Activated naive CD8-positive, alpha-beta T cell treated with anti-CD3 and anti-CD28 coated beads, Interleukin-2, amount 50 U/mL, for 24 hours (primary cell): ENCODE measurements at places on chromosomes 3 and 15.
A peak's percentile ranks its signal among the peaks of the same experiment; 100 is the strongest.

DNA sequence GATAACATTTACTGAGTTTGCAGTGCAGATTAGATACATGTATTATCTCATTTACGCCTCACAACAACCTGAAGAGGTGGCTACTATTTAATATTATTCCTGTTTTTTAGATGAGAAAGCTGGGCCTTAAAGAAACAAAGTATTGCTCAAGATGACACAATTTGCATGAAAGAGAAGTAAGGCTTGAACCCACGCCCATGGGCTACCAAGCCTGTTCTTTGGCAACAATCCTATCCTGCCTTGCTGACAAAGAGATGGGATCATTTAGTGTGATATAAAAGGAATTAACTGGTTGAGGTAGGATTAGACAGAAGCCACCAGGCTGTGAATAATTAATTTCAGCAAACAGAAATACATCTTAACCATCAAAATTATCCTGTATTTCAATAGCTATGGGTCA is 9.2 kb upstream of the LDHAL6B start:
- no peak for DNase-seq

DNA sequence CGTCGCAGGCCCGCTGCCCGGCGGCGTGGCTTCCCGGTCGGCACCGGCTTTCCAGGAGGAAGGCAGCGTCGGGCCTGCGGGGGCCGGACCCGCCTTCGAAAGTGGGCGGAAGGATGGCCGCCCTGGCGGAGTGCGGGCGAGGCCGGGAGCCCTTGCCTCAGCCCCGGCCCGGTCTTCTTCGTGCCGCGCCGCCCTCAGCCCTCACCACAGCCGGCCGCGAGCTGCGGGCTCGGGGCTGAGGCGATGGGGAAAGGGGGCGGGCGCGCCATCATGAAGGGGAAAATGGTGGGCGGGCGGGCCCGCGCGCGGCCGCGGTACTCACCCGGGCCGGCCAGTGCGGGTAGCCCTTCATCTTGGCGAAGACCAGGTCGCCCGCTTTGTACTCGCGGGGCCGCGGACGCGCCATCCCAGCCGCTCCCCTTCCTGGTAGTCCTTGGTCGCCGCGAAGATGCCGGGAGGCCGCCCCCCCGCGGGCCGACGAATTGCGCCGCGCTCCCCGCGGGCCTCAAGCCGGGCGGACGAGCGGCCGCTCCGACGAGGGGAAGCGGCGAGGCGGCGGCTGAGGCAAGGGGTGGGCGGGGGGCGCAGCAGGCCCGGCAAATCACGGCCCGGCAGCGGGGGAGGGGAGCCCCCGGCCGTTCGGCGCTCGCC is 489 bp downstream of the HDGFL3 start:
- DNase-seq = peak; percentile 24

GRCh38 chr3:59432665-59433064 is 382.8 kb upstream of the CFAP20DC start:
- DNase-seq = no peak

GRCh38 chr15:28110481-28110881 is 11.4 kb upstream of the OCA2 start:
- no peak for DNase-seq

DNA sequence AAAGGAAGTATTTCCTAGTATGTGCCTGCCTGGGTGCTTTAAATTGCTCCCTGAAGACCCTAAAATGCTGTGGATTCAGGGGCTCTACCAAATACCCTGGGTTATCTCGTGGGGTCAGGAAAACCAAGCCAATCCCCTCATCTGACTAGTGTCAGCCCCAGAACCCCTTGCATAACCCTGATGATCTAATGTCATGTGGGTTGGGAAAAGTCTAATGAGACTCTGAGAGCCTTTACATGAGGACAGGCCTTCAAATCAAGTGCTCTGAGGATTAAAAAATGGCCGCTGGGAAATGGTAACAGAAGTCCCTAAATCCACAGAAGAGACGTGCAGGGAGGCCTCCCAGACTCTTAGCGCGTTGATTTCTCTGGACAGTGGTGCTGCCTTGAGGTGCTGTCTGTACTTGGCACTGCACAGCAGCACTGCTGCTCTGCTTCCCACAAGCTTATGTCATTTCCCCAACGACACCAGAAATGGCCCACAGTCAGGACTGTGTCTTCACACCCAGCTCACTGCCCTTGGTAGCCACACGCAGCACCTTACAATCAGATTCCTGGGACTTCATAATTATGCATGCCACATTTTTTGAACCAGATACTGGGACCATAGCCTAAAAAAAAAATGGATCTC is 16.6 kb downstream of the EIF4E3 start:
- DNase-seq = no peak

DNA sequence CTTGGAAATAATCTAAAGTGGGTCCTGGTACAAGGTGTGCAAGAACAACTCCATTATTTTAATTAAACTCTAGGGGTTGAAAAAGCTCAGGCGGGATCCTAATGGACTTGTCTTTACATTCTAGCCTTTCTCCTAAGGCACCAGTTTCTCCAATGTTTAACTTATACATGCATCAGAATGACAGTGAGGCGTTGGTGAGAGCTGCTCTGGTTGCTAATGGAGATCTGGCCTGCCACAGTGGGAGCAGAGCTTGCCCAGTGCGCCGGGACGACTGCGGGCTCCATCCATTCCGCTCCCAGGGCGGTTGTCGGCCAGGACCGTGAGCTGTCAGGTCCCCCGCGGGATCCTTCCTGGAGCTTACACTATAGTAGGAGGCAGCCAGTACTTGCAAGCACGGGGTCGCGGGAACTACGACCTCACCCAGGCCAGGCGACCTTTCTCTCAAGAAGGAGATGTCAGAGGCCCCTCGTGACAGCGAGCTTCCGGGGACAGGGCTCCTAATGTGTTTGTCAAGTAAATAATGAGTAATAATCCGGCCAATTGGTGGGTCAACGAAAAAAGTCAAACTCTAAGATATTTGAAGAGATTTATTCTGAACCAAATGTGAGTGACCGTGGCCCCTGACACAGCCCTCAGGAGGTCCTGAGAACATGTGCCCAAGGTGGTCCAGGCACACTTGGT is 991 bp upstream of the HIGD1A start:
- peak; percentile 10 for DNase-seq

DNA sequence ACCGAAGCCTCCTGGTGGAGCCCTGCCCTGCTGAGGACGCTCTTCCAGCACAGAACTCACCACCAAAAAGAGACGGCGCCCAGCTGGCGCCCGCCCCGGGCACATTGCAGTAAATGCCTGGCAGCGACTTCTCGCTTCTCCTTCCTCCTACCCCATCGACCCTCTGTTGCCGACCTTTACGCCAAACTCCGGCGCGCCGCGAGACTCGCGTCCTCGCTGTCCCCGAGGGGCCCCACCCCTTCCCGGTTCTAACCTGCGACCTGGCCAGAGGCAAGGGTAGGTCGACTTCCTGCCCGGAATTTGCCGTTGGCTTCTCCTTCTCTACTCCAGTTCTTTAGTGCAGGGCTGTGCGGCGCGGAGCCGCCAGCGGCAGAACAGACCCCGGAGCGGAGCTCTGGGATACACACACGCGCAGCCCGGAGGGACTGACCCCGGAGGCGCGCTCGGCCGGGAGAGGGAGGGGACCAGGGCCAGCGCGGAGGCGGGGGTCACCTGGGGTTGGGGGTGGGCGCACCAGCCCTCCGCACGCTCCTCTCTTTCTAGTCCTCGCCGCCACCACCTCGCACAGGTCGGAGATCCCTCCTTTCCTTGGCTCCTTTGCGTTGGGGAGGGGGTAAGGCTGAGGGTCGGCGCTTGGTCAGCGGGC is 226.6 kb upstream of the AZI2 start:
- no peak for DNase-seq

GRCh38 chr3:48268936-48269561 is 28.1 kb downstream of the ZNF589 start:
- peak; percentile 47 for DNase-seq

- DNase-seq = no peak
Measured at GRCh38 chr15:86295511-86295910, 215.8 kb downstream of the AGBL1 start.

DNA sequence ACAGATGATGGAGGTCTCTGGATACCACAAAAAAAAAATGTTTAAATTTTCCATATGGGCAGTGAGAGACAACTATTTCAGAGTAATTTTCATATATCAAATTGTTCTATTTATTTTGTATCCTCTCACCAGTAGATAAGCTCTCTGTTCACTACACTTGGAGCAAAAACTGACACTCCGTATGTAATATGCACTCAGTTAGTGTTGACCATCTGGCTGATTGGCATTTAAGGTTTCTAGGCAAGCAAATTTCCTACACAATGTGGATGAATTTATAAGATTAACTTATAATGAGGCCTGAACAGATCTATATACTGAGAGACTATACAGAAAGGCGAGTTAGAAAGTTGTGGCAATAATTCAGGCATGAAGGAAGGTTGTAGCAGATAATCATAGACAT is 836.5 kb upstream of the SEMA6D start:
- DNase-seq = no peak

DNA sequence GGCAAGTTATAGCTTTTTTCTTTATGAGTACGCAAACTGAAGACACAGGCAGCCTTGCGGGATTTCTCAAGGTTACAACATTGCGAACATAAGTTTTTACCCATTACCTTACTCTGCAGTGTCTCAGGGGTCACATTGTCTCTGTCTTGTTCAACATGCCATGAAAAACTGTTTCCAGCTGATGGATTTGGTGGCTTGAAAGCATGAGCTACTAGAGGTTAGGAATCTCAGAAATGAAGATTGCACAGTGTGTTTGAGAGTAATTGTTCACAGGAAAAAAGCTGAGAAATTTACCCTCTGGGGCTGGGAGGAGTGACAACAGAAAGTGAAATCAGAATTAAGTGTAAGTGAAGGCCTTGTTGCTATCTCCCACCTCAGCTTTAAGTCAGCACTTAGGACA is 568.6 kb downstream of the TAFA4 start:
- no peak for DNase-seq

GRCh38 chr15:101039461-101039860 is 120.3 kb downstream of the LRRK1 start:
- DNase-seq = no peak

- DNase-seq = no peak
Measured at GRCh38 chr3:55669133-55669532, 182.0 kb upstream of the WNT5A start.
